Stimulated activated CD4-positive, alpha-beta T cell treated with anti-CD3 and anti-CD28 coated beads, Interleukin-1b, Interleukin-23, amount 100 ng/mL, for 1 hour (primary cell): ENCODE measurements at places on chromosomes 13 and 19.

DNA sequence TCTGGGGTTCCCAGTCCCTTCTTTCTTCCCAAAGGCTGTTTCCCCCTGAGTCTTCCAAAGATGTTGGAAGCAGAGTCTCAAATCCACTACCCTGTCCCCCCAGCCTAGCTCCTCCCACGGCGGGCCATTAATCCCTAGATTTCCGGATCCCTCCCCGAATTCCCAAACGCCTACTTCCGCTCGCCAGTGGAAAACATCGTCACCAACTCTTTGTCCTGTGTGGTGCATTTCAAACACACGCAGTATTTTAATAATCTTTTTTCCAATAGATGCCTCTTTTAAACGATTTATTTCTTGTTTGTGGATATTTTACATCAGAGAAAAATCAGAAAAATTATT is 610 bp downstream of the ZNF791 start:
- DNase-seq = no peak

DNA sequence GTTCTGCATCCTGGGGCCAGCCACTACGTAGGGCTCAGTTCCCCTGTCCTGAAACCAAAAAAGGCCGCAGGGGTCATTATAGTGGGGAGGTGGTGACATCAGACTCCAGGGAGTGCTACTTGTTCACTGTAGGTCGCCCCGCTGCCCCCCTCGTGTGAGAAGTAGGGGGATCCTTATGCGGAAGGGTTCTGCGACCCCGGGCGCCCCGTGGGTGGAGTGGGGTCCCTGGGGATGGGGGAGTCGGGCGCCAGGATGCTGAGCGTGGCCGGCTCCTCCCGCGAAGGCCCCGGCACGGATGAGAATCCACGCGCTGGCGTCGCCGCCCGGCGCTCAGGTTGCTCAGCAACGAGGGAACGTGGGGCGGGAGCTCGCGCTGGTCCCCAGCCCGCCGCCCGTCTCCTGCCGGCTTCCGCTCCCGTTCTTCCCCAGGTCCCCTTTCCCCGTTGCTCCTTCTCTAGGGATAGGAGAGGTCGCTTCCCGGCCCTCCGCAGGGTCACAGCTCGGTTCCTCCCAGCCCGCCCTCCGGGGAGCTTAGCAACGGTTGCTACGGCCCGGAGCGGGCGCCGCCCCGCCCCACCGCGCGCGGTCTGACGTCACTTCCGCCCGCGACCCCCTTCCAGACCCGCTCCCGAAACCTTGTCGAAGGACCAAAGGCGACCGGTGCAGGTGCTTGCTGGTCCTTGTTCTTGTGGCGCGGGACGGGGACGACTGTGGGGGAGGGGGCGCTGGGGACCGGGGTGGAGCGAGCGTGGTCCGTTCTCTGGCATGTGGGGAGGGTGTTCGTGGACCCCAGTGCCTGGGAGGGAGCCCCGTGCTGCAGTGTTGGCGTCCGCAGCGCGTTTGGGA is at the start of gene NAT14:
Gene NAT14 (plus strand): TSS at position 596 of the 846 bp plus-strand sequence. CDS start 521 bp downstream, outside the sequence.
- no peak for DNase-seq

GRCh38 chr19:20325151-20325550 is 158.1 kb downstream of the ZNF486 start:
- no peak for DNase-seq

- no peak for DNase-seq
These were observed 83.5 kb downstream of the FRY start for GRCh38 chr13:32115066-32115465.

GRCh38 chr13:42798118-42798517 is 16.7 kb downstream of the FAM216B start:
- DNase-seq = no peak

DNA sequence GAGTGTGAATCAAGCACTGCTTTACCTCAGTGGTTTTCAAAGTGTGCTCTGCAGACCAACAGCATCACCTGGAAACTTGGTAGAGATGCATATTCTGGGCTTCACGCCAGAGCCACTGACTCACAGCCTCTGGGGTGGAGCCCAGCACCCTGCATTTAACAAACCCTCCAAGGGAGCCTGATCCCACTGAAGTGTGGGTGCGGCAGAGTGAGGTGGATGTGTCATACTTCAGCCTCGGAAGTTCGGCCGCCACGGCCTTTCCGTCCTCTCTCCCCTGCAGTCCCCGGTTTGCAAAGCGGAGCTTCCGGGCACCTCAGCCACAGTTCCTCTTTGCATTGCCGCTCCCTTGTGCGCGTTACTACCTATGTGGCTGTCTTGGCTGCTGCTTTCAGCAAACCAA is 33.3 kb upstream of the MICU2 start:
- no peak for DNase-seq

DNA sequence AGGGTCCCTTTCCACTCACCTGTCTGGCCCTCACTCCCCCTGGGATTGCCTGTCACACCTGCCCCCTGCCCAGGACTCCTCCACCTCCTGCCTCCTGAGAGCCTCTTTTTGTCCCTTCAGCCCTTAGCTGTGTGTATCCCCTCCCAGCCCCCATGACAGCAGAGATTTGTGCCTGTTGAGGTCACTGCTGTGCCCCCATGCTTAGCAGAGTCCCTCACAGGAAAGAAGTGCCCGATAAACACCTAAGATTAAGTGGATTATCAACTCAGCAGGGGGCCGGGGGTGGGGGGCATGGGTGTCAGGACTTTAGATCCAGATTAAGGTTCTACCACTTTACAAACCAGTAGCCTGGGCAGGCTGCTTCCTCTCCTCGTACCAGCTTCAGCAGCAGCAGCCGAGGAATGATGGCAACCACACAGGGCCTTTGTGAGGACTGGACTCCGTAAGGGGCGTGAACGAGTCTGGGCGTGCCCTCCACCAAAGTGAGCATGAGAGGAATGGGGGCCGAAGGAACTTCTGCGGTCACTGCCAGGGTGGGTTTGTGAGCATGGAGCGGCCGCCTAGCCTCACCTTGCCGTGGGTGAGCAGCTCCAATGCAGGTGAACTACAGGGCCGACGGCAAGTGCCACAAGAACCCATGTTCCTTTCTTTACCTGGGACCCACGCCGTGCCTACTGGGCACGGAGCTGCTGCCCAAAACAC is 36.1 kb downstream of the ZNF787 start:
- DNase-seq = no peak

GRCh38 chr13:97307882-97308624 is 85.9 kb downstream of the MBNL2 start:
- no peak for DNase-seq

- DNase-seq = no peak
These were observed 1.9 kb downstream of the HNRNPA1L2 start for GRCh38 chr13:52644108-52644507.

DNA sequence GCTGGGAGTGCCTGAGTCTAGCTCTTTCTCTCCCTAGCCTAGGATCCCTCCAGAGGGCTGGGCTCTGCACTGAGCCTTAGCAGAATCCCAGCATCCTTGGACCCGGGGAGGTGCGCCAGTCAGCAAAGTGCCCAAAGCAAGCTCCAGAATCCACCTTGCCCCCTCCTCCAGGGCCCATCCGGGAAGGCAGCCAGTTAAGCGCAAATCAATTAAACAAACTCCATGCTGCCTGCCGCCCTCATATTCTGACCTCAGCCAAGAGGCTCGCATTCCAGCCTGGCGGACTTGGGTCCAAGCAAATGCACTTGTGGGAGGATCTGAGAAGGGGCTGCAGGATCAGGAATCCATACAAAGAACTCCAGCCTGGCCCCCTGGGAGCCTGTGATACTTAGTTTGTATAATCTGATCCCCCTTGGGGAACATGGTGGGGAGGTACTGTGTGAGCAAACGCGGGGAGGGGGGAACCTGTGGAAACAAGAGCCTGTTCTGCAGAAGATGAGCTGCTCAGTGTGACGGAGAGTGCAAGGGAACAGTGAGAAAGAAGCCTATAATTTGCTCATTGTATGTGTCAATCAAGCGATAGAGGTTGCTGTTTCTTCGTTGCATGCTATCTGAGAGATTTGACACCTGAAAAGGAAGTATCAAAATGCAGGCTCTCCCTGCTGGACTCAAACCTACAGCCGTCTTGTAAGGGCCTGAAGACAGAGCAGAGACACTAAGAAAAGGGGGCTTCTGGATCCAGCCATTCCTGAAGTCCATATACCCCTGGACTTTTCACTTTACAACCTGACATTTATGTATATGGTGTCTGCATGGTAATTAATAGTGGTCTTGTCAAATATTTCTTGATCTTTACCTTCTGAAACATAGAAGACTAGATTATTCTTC is 29.4 kb downstream of the ZNRF4 start:
- DNase-seq = no peak

- DNase-seq = no peak
These were observed 665.7 kb upstream of the GPC6 start for GRCh38 chr13:92560883-92561282.

GRCh38 chr13:49667773-49668172 is 23.5 kb downstream of the EBPL start:
- DNase-seq = no peak

GRCh38 chr19:35596366-35596999 is 10.5 kb downstream of the PMIS2 start:
- no peak for DNase-seq

GRCh38 chr13:55229906-55230569 is 1910.7 kb upstream of the PRR20A start:
- DNase-seq = no peak

DNA sequence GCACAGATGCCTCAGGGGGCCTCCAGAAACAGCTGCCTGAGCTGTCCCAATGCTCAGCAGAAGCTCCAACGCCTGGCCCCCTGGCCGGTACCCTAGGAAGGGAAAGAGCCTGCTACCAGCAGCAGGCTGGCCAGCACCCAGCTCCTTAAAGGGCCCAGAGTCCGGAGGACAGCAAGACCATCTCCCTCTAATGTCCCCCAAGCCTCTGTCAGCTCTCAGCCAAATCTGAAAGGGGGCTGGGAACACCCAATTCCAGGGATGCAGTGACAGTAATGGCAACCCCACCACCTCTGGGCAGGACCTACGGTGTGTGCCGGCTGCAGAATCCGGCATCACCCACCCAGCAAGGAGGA is 4.2 kb downstream of the PPP6R1 start:
- DNase-seq = no peak

DNA sequence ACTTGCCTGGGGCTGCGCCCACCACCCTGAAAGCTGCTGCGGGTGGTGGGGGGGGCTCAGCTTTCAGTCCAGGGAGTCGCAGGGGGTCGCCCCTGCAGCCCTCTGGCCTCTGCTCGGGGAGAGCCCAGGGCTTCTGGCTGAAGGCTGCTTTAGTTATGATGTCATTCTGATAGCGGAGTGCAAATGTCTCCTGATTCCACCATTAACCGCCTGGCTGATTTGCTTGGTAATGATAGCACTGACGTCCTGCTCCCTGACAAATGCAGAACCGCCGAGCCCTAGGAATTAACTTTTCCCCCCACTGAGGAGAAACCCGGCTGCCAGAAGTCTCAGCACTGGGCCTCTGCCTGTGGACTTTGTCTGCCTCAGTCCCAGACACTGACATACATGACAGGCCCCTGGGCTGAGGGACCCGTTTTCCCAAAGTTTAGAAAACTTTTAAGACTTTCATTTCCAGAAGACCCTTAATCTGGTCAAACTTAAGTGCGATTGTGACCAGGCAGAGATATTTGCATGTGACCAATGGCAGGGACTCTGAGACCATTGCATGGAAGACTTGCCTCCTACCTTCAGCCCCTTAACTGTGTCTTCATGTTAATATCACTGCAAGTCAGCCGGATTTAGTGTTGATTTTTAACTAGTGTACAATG is 142.5 kb upstream of the ZNF536 start:
- no peak for DNase-seq

DNA sequence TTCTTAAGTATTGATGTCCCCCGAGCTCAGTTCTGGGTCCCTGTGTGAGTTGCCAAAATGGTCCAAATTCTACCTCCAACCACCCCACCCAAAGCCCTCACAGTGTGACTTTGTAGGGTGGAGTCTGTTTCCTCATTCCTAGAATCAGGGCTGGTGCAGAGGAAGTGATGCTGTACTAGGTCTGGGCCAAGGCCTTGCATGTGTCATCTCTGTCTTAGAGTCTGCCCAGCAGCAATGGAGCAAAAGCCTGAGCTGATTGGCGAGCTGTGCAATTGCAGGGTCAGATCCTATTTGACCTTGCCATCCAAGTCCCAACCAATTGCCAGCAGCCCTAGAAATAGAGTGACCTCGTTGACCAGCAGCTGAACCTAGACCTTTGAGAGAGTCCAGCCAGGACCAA is 97.0 kb upstream of the ANKRD10 start:
- no peak for DNase-seq

- no peak for DNase-seq
These were observed 14.9 kb downstream of the DPF1 start for GRCh38 chr19:38209152-38209551.
